ENCODE measurements at places on chromosomes 4 and X. TPM values are rescaled to one million over a fixed set of nuclear protein-coding genes. Genes with fewer than 3 reads are reported as not detected.

- peaks cover 13% of the 10 kb centered on the region for H3K36me3 ChIP-seq
- no peaks in the 10 kb centered on the region for H3K27me3 ChIP-seq
- no peak for DNase-seq
- H3K4me3 ChIP-seq: no peak overlapping the region
- no peaks in the 10 kb centered on the region for H3K4me1 ChIP-seq
Observed at GRCh38 chr4:17595471-17596005, 18.5 kb downstream of the LAP3 start.

DNA sequence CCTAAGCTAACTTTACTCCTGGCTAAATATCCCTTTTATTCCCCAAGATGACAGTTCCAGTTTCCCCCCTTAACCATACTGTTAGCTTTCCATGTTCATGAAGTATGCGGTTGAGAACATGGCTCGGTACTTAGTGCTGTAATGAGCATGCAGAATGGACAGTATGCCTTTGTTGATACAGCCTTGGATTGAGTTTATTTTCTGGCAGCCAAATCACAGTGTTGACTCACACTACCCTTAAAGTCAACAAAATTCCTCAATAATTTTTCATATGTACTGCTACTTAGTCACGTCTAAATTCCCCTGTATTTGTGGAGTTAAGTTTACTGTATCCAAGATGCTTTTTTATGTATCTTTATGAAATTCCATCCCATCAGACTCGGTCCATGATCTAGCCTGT, 1.4 kb upstream of the VEGFC start:
- H3K4me3 ChIP-seq: no peak overlapping the region
- H3K27ac ChIP-seq: no peak overlapping the region
- H3K36me3 ChIP-seq: no peaks in the 10 kb centered on the region
- no peak for DNase-seq

- H3K36me3 ChIP-seq: no peaks in the 10 kb centered on the region
- H3K27ac ChIP-seq: no peak overlapping the region
- H3K27me3 ChIP-seq: no peaks in the 10 kb centered on the region
- peak; percentile 18 for DNase-seq
- H3K4me1 ChIP-seq: no peaks in the 10 kb centered on the region
Observed at GRCh38 chr4:123616951-123617461, 220.4 kb downstream of the SPRY1 start.

DNA sequence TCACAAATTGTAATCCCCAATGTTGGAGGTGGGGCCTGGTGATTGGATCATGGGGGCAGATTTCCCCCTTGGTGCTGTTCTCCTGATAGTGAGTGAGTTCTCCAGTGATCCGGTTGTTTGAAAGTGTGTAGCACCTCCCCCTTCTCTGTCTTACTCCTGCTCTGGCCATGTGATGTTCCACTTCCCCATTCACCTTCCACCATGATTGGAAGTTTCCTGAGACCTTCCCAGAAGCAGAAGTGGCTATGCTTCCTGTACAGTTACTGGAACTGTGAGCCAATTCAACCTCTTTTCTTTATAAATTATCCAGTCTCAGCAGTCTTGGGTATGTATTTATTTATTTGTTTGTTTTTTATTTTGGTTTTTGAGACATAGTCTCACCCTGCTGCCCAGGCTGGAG, 143.2 kb downstream of the CPE start:
- no peaks in the 10 kb centered on the region for H3K27me3 ChIP-seq
- DNase-seq: no peak
- no peak overlapping the region for H3K27ac ChIP-seq
- no peaks in the 10 kb centered on the region for H3K36me3 ChIP-seq

DNA sequence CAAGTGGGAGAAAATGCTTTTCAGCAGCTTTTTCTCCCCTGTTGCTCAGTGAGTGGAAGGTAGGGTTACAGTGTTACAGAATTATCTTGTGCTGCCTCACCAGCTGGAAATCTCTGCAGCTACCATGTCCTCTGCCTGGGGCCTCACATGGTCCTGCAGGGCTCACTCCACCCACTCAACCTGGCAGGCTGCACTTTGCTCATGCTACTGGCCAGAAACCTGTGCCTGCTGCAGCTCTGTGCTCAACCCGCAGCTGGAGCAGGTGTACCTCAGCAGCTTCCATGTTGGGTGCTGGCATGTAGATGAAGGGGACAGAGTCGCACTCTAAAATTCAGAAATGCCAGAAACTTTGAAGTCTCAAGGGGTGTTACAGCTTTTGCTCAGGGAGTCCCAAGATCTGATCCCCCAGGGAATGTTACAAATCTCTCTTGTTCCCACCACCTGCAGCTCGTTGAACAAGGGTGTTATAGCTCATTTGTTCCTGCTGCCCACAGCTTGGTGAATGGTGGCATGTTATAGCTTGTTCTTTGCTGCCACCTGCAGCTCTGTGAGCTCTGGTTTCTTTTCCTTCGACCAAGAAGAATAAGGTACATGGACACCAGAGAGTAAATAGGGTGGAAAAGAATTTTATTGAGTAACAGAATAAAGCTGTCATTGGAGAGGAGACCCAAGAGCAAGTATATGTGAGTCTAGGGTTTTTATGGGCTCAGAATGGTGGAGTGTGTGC, 845.8 kb downstream of the TECRL start:
- no peaks in the 10 kb centered on the region for H3K4me1 ChIP-seq
- no peak overlapping the region for H3K4me3 ChIP-seq
- H3K27ac ChIP-seq: no peak overlapping the region
- H3K27me3 ChIP-seq: no peaks in the 10 kb centered on the region

- no peaks in the 10 kb centered on the region for H3K36me3 ChIP-seq
- H3K27me3 ChIP-seq: no peaks in the 10 kb centered on the region
- H3K27ac ChIP-seq: no peak overlapping the region
- no peaks in the 10 kb centered on the region for H3K4me1 ChIP-seq
- DNase-seq: no peak
- no peak overlapping the region for H3K4me3 ChIP-seq
Observed at GRCh38 chrX:55818673-55819375, 101.3 kb downstream of the RRAGB start.

DNA sequence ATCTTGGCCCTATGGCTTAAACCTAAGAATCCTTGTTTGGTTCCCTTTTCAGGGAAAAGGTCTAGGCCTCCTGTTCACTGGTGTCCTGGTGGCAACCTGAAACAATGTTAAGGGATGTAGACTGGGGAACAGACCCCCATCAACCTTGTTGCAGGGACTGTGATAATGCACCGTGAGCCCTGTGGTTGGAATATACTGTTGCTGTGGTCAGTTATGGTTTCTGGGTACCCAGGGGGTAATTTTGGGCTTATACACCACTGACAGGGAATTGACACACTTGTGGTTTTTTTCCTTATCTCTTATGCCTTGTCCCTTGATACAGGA, 64.0 kb upstream of the WDR1 start:
- H3K36me3 ChIP-seq: no peaks in the 10 kb centered on the region
- no peak overlapping the region for H3K4me3 ChIP-seq
- H3K4me1 ChIP-seq: no peaks in the 10 kb centered on the region
- H3K27ac ChIP-seq: no peak overlapping the region
- DNase-seq: no peak
- H3K27me3 ChIP-seq: no peaks in the 10 kb centered on the region

GRCh38 chr4:10582059-10582686, 102.4 kb downstream of the CLNK start:
- DNase-seq: peak; percentile 48
- no peaks in the 10 kb centered on the region for H3K36me3 ChIP-seq
- no peaks in the 10 kb centered on the region for H3K27me3 ChIP-seq
- no peak overlapping the region for H3K27ac ChIP-seq

- H3K4me3 ChIP-seq: no peak overlapping the region
- H3K27me3 ChIP-seq: no peaks in the 10 kb centered on the region
- no peak for DNase-seq
- no peaks in the 10 kb centered on the region for H3K36me3 ChIP-seq
- H3K4me1 ChIP-seq: no peaks in the 10 kb centered on the region
Observed at GRCh38 chr4:165625281-165625680, 246.5 kb downstream of the CPE start.

DNA sequence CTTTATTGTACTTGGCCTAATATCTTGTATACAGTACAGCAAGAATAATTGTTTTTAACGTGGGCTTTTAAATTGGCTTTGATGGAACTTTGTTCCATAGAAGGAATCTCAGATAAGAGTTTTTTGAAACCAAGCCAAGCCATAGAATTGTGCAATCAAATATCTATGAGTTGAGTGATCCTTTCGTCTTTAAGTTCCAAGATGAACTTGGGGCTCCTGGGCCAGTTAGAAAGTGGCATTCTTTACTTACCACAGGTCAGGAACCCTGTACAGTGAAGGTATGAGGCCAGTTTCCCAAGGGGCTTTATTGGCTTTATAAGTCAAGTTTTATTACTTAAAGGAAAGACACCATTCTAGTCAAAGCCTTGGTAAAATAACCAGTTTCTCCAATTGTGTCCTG, 2104.2 kb downstream of the PCDH7 start:
- H3K4me3 ChIP-seq: no peak overlapping the region
- no peaks in the 10 kb centered on the region for H3K36me3 ChIP-seq
- no peak for DNase-seq

- H3K27ac ChIP-seq: no peak overlapping the region
- H3K4me3 ChIP-seq: no peak overlapping the region
- DNase-seq: no peak
- H3K4me1 ChIP-seq: no peaks in the 10 kb centered on the region
Observed at GRCh38 chrX:138925330-138925729, 213.8 kb upstream of the FGF13 start.

- DNase-seq: no peak
- H3K36me3 ChIP-seq: no peaks in the 10 kb centered on the region
- no peak overlapping the region for H3K4me3 ChIP-seq
- H3K27ac ChIP-seq: no peak overlapping the region
- H3K4me1 ChIP-seq: no peaks in the 10 kb centered on the region
Observed at GRCh38 chrX:25721564-25721963, 416.6 kb upstream of the MAGEB18 start.

GRCh38 chr4:116005037-116005805, 891.8 kb upstream of the NDST4 start:
- no peaks in the 10 kb centered on the region for H3K4me1 ChIP-seq
- DNase-seq: no peak
- H3K27me3 ChIP-seq: no peaks in the 10 kb centered on the region
- no peaks in the 10 kb centered on the region for H3K36me3 ChIP-seq
- no peak overlapping the region for H3K4me3 ChIP-seq

Gene DOK7
- 16.4 TPM for total RNA-seq

Gene SPOCK3
- 18.1 TPM for total RNA-seq

Gene CENPVL1
- not detected for total RNA-seq

Gene TMEM255A
- 0.18 TPM for total RNA-seq

Gene SMIM10L2A
- 5.0 TPM for total RNA-seq

Gene CT45A10
- total RNA-seq: 13.8 TPM
